ENCODE measurements at places on chromosomes 5 and 9.

DNA sequence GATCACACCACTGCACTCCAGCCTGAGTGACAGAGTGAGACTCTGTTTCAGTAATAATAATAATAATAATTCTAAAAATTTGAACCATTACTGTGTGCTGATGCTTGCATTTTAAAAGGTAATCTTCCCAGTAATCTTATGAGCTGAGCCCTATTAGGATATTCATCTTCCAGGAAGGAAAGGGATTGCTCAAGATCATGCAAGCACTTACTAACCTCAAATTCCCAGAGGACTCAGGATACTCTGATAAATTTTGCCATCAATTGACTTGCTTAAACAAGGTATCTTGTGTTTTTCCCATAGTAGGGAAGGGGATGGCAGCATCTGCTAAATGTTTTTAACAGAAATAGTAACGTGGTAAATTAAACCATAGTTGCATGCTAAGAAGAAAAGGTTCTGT is 176.4 kb upstream of the MRPS30 start:
- DNase-seq: no peak

- DNase-seq: no peak
Observed at GRCh38 chr9:26694381-26695297, 198.0 kb downstream of the CAAP1 start.

- DNase-seq: no peak
Observed at GRCh38 chr9:127975376-127976315, 5.1 kb downstream of the EEIG1 start.

GRCh38 chr9:9341203-9341602 is 1271.6 kb downstream of the PTPRD start:
- no peak for DNase-seq

DNA sequence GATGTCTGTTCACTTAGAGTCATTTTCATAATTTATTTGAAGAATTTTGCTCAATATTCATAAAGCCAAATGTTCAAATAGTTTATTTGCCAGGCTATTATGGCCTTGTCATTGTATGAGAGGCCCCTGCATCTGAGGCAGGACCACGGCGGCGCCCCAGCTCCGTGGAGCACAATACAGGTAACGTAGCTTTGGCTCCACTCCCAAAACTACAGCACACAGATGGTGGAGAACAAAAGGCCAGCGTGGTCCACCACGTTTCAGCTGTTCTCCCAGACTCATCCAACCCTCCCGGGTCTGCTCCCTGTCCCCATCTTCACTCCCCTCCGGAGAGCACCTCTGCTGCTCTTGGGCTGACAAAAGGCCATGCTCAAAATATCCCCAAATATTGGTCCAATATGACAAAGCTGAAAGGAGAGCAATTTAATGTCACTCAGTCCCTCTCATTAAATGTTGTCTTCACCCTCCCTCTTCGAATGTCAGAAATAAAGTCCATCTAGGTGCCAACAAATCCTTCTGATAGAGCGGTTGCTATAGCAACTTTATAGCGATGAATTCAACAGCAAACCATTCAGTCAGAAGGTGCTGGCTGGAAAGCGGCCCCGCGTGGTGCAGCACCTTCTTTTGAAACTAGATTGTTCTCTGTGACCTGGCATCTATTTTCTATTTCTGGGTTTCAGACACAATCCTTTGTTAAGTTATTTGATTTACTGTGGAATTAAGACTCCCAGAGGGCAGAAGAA is 504.3 kb downstream of the ARHGEF28 start:
- DNase-seq: no peak

DNA sequence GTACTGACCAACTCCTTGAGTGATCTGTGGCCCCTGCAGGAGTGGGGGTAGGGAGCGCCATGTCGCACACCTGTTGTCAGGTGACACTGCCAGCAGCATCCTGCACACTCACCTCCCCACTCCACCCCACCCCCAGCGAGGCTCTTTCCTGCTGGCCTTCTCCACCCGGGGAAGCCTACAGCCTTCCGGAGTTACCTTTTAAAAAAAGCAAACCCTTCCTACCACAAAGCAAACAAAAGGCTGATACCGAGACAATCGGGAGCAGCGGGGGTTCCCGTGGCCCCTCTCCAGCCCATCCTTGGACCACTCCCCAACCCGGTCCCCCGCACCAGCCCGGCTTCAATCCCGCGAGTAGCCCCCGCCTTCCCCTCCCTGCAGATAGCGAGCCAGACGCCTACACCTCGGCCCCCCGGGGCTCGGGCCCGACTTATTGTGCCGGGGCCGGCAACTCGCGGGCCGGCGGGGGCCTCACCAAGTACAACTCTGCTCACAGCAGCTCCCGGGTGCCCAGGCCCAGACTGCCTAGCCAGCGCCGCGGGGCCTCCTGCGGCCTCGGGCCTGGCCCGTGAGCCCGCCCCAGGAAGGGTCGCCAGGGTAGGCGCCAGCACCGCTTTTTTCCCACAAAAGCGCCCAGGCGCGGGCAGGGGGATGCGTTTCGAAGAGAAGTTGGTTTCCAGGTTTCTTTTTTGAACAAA is 724 bp downstream of the MACROH2A1 start:
- DNase-seq: peak; percentile 42

DNA sequence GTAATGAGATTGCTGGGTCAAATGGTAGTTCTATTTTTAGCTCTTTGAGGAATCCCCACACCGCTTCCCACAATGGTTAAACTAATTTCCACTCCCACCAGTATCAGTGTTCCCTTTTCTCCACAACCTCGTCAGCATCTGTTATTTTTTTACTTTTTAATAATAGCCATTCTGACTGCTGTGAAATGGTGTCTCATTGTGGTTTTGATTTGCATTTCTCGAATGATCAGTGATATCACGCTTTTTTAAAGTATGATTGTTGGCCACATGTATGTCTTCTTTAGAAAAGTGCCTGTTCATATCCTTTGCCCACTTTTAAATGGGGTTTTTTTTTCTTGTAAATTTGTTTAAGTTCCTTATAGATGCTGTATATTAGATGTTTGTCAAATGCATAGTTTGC is 73.5 kb downstream of the MTAP start:
- DNase-seq: no peak

- no peak for DNase-seq
Observed at GRCh38 chr5:151023047-151023615, 2.7 kb downstream of the GPX3 start.

- no peak for DNase-seq
Observed at GRCh38 chr5:180639741-180640610, 9.4 kb downstream of the FLT4 start.

GRCh38 chr5:121987685-121988073 is 25.9 kb downstream of the SRFBP1 start:
- no peak for DNase-seq

GRCh38 chr5:54311176-54311677 is 854 bp upstream of the ARL15 start:
- peak; percentile 5 for DNase-seq

DNA sequence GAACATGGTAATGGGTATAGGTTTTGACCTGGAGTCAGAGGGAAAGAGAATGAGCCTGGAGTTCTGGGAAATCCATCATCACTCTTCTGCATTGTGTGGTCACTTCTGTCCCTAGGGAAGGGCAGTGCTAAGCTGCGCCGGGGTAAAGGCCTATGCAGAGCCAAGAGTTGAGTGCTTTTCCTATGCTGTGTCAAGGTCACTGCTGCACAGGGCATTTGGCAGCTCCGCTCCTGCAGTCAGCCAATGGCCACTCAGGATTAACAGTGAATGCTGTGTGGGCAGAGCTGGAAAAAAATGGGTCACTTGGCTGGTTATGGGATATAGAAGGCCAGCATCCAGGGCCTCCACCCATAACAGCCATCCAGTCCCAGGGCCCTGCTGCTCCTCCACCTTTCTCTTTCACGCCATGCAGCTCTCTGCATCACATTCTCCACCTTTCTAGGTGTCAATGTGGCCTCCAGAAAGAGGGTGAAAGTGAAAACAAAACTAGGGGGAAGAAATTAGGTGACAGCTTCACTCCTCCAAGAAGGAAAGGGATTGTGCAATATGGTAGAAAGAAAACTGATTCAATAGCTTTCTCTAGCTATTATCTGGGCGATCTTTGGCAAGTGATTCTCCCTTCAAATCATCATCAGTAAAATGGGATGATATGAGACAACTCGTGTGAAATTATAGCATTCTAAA is 279.3 kb upstream of the ANKRD55 start:
- no peak for DNase-seq

GRCh38 chr9:92474587-92474986 is 7.7 kb downstream of the ASPN start:
- no peak for DNase-seq

DNA sequence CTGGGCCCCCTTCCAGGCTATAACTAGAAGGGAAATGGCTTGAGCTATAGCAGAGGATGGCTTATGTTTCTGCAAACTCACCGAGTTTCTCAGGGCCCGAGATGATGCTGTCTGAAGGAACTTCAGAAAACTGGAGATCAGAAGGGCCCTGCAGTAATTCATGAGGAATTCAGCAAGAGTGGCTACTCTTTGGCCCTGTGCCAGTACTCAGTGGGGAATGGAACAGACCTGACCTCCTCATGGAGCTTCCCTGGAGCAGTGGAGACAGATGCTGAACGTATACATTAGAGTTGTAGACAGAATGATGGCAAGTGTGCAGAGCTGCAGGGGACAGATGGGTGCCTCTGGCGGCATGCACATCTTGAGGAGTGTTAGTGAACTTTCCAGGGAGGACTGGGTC is 17.3 kb upstream of the SMIM32 start:
- no peak for DNase-seq

DNA sequence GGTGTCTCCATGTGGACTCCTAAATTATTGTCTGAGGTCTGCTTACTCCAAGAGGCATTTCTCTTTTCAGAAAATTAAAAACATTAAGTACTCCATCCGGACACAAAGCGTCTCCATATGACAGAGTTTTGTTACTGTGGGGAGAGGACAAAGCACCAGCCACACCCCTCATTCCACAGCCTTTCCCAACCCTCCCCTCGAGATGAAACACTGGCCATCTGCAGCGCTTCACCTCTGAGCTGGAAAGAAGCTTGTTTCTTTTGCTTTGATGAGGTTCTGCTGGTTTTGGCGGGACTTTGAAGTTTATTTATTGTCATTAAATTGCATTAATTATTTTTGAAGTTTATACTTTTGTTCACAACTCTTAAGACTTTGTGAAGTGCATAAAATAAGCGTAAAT is 27.6 kb upstream of the NKD2 start:
- DNase-seq: no peak

- DNase-seq: no peak
Observed at GRCh38 chr5:83400241-83400640, 71.3 kb upstream of the VCAN start.

GRCh38 chr5:59554501-59554900 is 339.0 kb downstream of the PDE4D start:
- no peak for DNase-seq

DNA sequence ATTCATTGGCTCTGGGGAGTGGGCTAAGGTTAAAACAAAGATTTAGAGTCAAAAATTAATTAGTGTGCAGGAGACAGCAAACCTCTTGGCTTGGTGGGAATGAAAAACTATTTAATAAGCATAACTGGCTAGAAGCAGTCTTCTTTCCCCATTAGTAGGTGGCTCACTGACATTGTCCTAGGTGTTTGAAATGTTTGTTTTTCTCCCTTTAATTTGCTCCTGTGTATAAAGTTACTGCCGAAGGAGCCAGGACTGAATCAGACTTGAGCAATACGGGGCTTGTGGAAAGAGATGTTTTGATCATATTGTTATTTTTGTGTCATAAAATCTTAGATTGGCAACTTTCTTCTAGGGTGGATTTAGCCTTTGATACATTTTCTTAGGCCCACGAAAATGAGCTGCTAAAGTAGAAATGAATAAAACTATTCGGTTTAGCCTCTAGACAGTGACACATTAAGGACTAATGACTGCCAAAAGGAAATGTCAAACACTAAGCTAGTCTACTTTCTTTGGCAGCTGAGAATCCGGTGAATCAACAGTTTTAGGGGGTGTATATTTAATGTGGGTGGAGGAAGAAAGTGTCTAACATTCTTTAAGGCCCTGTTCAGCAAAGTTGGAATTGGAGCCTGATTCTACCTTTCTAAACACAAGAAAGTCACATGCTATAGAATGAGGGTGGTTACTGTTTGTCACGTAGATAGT is 30.2 kb downstream of the LRRTM2 start:
- no peak for DNase-seq

DNA sequence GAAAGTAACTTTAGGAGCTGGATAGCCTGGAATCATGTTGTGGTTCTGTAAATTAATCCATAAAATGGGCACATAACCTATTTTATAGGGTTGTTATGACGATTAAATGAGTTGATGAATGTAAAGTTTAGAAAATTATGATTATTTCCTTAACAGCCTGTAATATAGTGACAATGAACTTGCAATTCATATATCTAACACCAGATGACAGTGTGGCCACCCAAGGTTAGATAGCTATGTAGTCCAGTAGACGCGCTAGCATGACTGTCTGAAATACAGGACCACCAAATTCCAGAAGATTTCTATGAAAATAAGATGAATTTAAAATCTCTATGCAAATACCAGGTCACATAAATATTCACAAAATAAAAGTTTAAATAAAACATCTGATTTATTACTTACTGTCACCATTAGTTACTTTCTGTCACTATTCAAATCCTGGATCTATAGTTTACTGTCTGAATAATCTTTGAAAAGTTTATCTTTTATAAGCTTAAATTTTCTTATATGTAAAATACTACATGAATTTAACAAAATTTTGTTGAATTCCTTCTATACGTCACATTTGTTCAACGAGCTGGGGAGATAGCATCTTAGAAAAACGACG is 26.1 kb upstream of the MACIR start:
- peak; percentile 13 for DNase-seq

DNA sequence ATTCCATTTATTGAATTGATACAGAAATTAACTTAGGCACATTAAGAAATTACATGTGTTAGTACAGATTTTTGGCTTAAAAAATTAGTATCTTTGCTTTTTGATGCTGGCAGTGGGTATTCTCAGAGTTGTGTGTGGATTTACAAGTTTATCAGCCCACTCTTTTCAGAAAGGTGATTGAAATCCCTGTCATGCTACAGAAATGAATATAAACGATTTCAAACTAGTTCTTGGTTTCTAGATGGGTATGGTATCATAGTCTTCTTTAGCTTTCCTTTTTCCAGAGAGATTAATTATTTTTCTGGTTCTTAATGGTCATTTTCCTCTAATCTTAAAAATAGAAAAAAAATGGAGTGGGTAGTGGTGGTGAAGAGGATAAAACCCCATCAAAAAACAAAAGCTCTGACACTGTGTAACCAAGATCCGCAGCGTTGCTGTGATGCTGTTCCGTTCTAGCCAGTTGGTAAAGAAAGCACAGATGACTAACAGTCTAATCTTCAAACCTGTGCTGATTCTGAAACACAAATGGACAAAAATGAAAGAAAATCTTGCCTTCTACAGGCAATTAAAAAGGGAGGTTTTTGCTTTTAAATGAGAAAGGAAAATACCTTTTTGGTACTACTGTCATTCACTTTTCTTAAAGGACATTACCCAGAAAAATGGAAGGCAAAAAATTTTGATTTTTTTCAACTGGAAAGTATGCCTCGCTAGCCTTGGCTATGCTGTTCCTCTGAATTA is 5.2 kb downstream of the LRRTM2 start:
- DNase-seq: no peak

- DNase-seq: no peak
Observed at GRCh38 chr9:89010526-89011111, 19.4 kb downstream of the S1PR3 start.

GRCh38 chr5:101679816-101680215 is 616.3 kb downstream of the SLCO4C1 start:
- DNase-seq: no peak

GRCh38 chr9:122367065-122367464 is 3.8 kb upstream of the PTGS1 start:
- DNase-seq: no peak

GRCh38 chr5:154059583-154059982 is 20.8 kb downstream of the MFAP3 start:
- no peak for DNase-seq
